ENCODE measurements at places on chromosomes 6 and 20. TPM values are rescaled to one million over a fixed set of nuclear protein-coding genes. Genes with fewer than 3 reads are reported as not detected.

GRCh38 chr20:61786230-61786629 lies 279.5 kb downstream of the TAF4 start:
- no peak for DNase-seq
- H3K27me3 ChIP-seq, result no peaks in the 10 kb centered on the region
- H3K4me1 ChIP-seq, result no peaks in the 10 kb centered on the region
- no peaks in the 10 kb centered on the region for H3K36me3 ChIP-seq
- H3K4me3 ChIP-seq, result no peak overlapping the region
- no peak overlapping the region for H3K27ac ChIP-seq

- H3K36me3 ChIP-seq, result no peaks in the 10 kb centered on the region
- no peak overlapping the region for H3K27ac ChIP-seq
- no peaks in the 10 kb centered on the region for H3K27me3 ChIP-seq
- no peaks in the 10 kb centered on the region for H3K4me1 ChIP-seq
- no peak overlapping the region for H3K4me3 ChIP-seq
These were observed 1022.4 kb downstream of the GRIK2 start for GRCh38 chr6:102415891-102416290.

RAET1E gene
- not detected for total RNA-seq

CD109 gene
- 12.6 TPM for total RNA-seq

- H3K4me1 ChIP-seq, result peaks cover 13% of the 10 kb centered on the region
- peak overlapping the region; percentile 76 for H3K4me3 ChIP-seq
- no peaks in the 10 kb centered on the region for H3K36me3 ChIP-seq
- DNase-seq, result no peak
- peak overlapping the region; percentile 86 for H3K27ac ChIP-seq
These were observed 6.5 kb upstream of the USP45 start for GRCh38 chr6:99521633-99522151.

TCEA2 gene
- 30.1 TPM for total RNA-seq

GRCh38 chr6:41269716-41270115 lies 16.8 kb downstream of the TREM1 start:
- no peaks in the 10 kb centered on the region for H3K27me3 ChIP-seq
- DNase-seq, result no peak
- H3K36me3 ChIP-seq, result no peaks in the 10 kb centered on the region
- H3K4me3 ChIP-seq, result no peak overlapping the region
- no peaks in the 10 kb centered on the region for H3K4me1 ChIP-seq
- no peak overlapping the region for H3K27ac ChIP-seq

- no peaks in the 10 kb centered on the region for H3K27me3 ChIP-seq
- DNase-seq, result no peak
- no peaks in the 10 kb centered on the region for H3K36me3 ChIP-seq
- no peak overlapping the region for H3K4me3 ChIP-seq
- H3K4me1 ChIP-seq, result no peaks in the 10 kb centered on the region
These were observed 217.7 kb downstream of the FOXA2 start for GRCh38 chr20:22366631-22367030.
